ENCODE measurements at places on chromosomes 5 and 9.

DNA sequence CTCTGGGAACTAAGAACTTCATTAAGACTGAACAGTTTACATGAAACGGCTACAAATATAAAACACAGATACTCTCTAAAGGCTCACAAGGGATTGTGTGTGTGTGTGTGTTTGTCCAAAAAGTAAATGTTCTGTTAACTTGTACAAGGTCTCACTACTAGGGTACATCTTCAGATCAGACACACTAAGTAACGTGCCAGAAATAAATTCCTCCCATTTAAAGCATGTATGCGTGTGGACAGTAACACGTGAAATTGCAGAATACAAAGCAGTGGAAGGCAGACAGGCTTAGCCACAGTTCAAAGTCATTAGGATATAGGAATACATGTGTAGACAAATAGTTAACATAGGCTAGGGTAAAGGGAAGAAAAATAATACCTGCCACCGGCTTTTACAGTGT lies 1.8 kb downstream of the BNC2 start:
- H3K36me3 ChIP-seq: no peaks in the 10 kb centered on the region
- H3K27ac ChIP-seq: no peak overlapping the region
- no peak for DNase-seq
- peaks cover 2% of the 10 kb centered on the region for H3K4me1 ChIP-seq
- H3K4me3 ChIP-seq: no peak overlapping the region

GRCh38 chr5:66892716-66893115 lies 296.5 kb downstream of the MAST4 start:
- peak overlapping the region; percentile 54 for H3K27ac ChIP-seq
- no peaks in the 10 kb centered on the region for H3K36me3 ChIP-seq
- H3K4me1 ChIP-seq: peaks cover 19% of the 10 kb centered on the region
- H3K27me3 ChIP-seq: peaks cover 37% of the 10 kb centered on the region
- DNase-seq: no peak
- H3K4me3 ChIP-seq: no peak overlapping the region

DNA sequence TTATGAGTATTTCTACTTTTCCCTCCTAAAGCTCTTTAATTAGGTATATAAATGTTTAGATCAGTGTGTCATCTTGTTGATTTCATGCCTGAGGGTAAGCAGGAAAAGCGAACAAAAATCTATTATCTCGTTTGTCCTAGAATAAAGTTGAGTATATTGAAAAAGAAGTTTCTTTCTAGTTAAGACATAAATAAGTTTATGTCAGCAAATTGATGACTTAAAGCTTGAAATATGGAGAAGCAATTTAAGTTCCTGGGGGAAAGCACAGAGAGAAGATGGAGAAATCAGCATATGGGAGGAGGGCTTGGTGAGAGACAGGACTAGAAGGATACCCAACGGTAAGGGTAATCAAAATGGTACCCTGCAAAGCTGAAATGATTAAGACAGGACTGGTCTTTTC lies 813.4 kb downstream of the MTRR start:
- no peaks in the 10 kb centered on the region for H3K36me3 ChIP-seq
- no peak for DNase-seq
- no peak overlapping the region for H3K27ac ChIP-seq
- H3K27me3 ChIP-seq: no peaks in the 10 kb centered on the region
- no peaks in the 10 kb centered on the region for H3K4me1 ChIP-seq

DNA sequence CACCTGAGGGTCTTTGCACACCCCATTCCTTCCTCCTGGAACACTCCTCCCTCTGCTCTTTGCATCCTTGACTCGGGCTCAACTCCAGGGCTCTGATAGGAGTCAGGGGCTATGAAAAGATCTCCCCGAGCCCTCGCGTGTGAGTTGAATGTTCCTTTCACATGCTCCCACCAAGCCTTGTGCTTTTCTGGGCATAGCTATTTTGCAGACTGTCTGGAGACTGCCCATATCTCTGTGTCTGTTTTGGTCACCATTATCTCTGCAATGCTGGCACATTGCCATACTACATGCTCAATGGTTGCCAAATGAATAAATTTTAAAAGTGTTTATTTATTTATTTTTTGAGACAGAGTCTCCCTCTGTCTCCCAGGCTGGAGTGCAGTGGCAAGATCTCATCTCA lies 56.9 kb upstream of the PLPP1 start:
- H3K27ac ChIP-seq: peak overlapping the region; percentile 97
- H3K36me3 ChIP-seq: peaks cover 23% of the 10 kb centered on the region
- DNase-seq: no peak
- H3K27me3 ChIP-seq: no peaks in the 10 kb centered on the region

GRCh38 chr5:68269820-68270219 lies 54.3 kb downstream of the PIK3R1 start:
- H3K27me3 ChIP-seq: no peaks in the 10 kb centered on the region
- H3K27ac ChIP-seq: peak overlapping the region; percentile 28
- no peak for DNase-seq
- peak overlapping the region; percentile 8 for H3K4me3 ChIP-seq

- no peak overlapping the region for H3K4me3 ChIP-seq
- no peak for DNase-seq
- H3K4me1 ChIP-seq: no peaks in the 10 kb centered on the region
- H3K27ac ChIP-seq: no peak overlapping the region
Measured at GRCh38 chr5:39762761-39763160, 338.0 kb upstream of the DAB2 start.

DNA sequence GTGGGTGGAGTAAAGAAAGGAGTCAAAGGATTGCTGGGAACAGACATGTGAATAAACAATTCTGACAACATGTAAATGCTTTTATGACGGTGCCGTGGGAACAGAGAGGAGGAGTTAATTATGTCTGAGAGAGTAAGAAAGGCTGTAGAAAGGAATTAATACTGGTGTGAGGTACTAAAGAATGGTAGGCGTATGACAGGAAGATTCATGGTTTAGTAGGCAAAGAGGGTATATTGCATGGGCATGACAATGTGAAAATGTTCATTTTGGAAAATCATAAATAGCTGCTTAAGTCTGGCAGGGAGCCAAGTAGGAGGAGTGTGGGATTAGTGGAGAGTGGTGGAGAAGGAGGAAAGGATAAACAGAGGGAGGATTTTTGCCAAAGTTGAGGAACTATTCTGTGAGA lies 19.7 kb downstream of the NAA35 start:
- no peak overlapping the region for H3K27ac ChIP-seq
- H3K4me3 ChIP-seq: no peak overlapping the region
- H3K27me3 ChIP-seq: no peaks in the 10 kb centered on the region
- DNase-seq: no peak
- peaks cover 23% of the 10 kb centered on the region for H3K4me1 ChIP-seq

GRCh38 chr5:74951865-74952264 lies 85.7 kb upstream of the FAM169A start:
- DNase-seq: no peak
- no peaks in the 10 kb centered on the region for H3K4me1 ChIP-seq
- H3K27me3 ChIP-seq: peaks cover 40% of the 10 kb centered on the region
- H3K4me3 ChIP-seq: no peak overlapping the region
- no peak overlapping the region for H3K27ac ChIP-seq
- no peaks in the 10 kb centered on the region for H3K36me3 ChIP-seq

DNA sequence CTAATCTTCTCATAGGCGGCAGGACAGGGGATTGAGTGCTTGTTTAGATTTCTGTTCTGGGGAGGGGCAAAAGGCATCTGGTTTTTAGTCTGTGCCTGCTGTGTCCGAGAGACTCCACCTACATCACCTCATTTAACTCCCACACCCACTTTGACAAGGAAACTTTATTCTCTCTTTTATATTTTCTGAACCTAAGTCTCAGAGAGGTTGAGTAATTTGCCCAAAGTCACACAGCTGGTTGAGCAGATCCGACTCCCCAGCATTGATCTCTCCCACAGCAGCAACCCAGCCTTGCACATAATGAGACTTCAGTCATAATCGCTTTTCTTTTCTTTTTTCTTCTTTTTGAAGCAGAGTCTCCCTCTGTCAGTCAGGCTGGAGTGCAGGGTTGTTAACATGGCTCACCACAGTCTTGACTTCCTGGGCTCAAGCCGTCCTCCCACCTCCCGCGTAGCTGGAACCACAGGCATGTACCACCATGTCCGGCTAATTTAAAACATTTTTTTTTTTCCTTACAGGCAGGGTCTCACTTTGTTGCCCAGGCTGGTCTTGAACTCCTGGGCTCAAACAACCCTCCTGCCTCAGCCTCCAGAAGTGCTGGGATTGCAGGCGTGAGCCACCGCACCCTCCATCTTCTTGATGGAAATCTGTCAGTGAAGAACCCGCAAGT lies 36.5 kb upstream of the ANKRD33B start:
- H3K4me3 ChIP-seq: no peak overlapping the region
- H3K27ac ChIP-seq: no peak overlapping the region
- DNase-seq: no peak
- peaks cover 4% of the 10 kb centered on the region for H3K27me3 ChIP-seq

GRCh38 chr9:6904371-6904770 lies 146.6 kb downstream of the KDM4C start:
- no peak overlapping the region for H3K4me3 ChIP-seq
- H3K4me1 ChIP-seq: peaks cover 25% of the 10 kb centered on the region
- no peak overlapping the region for H3K27ac ChIP-seq
- DNase-seq: no peak
- H3K27me3 ChIP-seq: no peaks in the 10 kb centered on the region

GRCh38 chr5:67659288-67659687 lies 462.7 kb upstream of the CD180 start:
- H3K27me3 ChIP-seq: no peaks in the 10 kb centered on the region
- no peak for DNase-seq
- no peak overlapping the region for H3K4me3 ChIP-seq
- H3K36me3 ChIP-seq: no peaks in the 10 kb centered on the region
- no peaks in the 10 kb centered on the region for H3K4me1 ChIP-seq

Measured in activated T-helper 2 cell treated with anti-CD3 and anti-CD28 coated beads, Interferon-gamma antibody, Interleukin-2, Interleukin-4, amounts not matched to agents 10 μg/mL and 5 μg/mL and 100 μg/mL, durations not matched to agents 14 hours and 24 hours and 36 hours (primary cell).